Chondrocyte (in vitro differentiated cells): ENCODE measurements at places on chromosomes 12 and 14.
A peak's percentile ranks its signal among the peaks of the same experiment; 100 is the strongest.

GRCh38 chr12:42473130-42473529, 116.4 kb downstream of the PRICKLE1 start:
- DNase-seq: no peak

DNA sequence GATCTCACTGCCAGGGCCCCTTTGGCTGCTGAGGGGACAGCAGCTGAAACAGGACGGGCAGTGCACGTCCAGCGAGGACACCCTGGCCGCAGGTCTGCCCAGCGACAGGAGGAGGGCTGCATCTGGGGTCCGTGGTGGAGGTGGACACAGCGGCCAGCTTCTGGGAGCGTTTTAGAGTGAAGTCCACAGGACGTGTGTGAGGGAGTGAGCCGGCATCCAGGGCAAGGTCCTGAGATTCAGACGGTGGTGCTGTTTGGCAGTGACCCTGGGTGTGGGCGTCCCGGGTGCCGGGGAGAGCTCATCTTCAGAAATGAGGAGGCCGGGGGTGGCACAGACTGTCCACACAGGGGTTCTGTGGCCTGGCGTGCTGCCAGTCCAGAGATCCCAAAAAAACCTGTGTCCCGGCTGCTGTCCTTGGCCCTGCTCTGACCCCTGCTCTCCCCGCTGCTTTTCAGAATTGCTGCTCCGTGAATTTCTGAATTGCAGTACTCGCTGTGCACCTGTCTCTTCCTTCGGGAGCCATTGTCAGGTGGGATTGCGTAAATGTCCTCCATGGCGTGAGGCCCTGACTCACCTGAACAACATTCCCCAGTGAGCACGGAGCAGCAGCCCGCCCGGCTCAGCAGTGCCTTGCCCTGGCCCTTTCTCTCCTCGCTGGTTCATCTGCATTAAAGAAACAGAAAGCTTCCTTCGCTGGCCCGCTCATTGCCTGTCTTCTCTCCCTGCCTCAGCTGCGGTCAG, 183.5 kb upstream of the C14orf180 start:
- peak; percentile 84 for DNase-seq

DNA sequence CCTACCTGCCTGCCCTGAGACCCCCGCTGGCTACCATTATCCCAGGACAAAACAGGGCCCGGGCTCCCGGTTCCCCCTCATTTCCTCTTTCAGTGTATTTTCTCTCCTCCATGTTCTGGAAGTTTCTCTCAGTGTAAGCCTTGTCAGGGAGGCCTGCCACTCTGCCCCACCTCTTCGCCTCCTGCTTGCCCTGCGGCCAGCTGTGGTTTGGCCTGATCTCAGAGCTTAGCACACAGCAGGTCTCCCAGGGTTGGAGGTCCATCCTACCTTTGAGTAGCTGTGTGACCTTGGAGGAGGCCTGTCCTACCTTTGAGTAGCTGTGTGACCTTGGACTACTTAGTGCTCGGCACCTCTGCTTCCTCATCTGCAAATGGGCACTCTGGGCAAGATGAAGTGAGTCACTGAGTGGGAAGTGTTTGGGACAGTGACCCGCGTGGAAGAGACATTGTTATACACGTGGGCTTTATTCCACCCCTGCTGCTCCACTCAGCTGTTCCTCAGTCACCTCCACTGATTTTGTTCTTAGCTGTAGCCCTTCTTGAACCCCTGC, 212.7 kb downstream of the ZFP36L1 start:
- DNase-seq: peak; percentile 29

- no peak for DNase-seq
Observed at GRCh38 chr14:64671591-64671990, 32.6 kb upstream of the PLEKHG3 start.

DNA sequence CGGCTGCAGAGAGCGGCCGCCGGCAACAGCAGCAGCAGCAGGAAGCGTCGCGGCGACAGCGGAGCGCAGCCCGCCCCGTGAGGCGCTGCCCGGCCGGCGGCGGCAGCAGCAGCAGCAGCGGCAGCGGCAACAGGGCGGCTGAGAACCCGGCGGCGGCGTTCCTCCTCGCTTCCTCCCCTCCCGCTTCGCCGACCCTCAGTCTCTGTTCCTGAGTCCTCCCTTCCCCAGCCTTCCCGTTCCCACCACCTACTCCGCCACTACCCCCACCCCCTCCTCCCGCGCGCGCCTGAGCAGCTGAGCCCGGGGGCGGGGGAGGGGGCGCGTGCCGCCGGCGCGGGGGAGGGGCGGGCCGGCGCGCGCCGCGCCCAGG, 310 bp downstream of the BICDL1 start:
- no peak for DNase-seq

DNA sequence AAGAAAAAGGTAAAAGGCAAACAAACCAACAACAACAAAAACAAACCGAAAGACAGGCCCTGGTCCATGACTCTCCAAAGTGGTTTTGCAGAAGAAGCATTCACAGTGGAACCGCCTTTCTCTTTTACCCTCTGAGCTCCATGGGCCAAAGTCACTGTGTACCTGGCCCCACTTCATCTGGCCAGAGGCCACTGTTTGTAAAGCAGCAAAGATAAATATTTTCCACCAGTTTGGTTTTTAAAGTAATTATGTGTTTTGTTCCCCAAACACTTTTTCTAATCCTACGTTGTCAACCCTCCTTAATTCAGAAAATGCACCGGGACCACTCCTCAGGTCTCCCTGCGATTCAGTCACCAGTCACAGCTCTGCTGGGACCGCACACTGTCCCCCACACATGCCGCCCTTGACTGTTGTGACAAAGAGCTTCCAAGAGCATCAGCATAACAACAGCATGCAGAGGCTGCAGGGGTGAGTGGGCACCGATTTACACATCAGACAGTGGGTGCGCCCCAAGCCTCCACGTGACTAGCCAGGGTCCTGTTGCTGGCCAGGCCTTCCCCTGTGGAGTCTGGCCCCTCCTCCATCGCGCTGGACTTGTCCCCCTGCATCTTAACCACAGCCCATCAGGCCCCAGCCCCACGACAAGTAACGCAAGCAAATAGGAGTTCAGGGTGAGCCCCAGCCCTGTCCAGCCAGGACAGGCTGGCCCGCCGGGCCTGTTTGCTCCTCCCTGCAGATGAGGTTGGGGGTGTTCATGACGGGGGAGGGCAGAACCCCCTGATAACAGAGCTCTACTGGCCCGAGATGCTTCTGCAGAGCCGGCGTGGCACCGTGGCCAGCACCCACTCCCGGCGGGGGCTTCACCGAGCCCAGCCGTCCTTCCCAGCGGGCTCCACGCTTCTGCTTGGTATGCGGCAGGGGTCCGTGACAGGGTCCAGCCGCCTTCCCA, 65.2 kb upstream of the DIO3 start:
- DNase-seq: peak; percentile 82

DNA sequence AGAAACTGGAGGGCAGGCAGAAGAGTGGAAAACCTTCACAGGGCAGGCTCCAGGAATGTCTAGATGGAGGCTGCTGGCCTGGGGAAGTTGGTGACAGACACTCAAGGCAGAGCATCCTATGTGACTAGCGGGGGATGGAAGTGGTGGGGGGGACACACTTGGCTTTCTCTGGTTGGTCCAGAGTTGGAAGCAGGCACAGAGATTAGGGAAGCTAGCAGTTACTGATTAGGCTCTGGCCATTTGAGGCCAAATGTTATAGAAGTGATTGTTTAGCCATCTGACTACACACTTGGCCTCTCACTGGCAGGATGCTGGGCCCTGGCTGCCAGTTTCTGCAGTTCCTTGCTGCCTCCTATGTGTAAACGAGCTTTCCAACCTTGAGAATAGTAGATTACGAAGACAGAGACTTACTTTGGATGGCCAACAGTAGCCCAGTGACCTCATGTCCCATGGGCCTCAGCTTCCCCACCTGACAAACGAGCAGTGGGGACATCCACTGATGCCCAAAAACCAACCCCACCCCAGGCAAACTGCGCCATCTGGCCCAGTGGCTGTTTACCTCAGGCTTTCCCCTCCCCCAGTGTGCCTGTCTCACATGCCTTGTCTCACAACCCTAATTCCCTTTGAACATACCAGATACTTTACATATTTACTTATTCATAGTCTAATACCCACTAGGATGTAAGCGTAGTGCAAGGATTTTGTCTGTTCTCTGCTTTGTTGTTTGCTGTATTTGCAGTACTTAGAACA, 102.7 kb downstream of the PAPLN start:
- DNase-seq: no peak

GRCh38 chr12:65372574-65372973, 94.1 kb downstream of the MSRB3 start:
- DNase-seq: no peak

- no peak for DNase-seq
Observed at GRCh38 chr14:75513911-75514672, 8.2 kb upstream of the BATF start.

GRCh38 chr12:57803319-57803893, 15.1 kb downstream of the AVIL start:
- DNase-seq: no peak

- no peak for DNase-seq
Observed at GRCh38 chr12:74983917-74984316, 225.7 kb downstream of the KCNC2 start.

DNA sequence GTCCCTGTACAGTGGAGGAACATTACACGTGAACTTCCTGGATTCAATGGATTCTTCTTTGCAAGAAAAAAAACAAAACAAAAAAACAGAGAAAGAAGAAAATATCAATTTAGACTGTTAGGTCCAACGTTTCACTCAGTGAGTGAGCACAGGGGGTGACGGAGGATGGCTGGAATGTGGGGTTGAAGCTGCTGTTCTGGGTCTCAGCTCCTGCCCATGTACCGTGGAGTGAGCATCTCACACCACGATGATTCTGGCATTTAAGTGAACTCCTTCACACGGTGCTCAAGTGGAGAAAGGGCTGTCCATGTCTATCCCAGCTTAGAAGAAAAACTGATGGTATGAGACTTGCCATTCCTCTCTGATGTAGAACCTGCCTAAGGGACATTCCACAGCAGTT, 23.2 kb downstream of the CCND2 start:
- no peak for DNase-seq

GRCh38 chr14:96274543-96274942, 18.5 kb downstream of the BDKRB1 start:
- DNase-seq: no peak

GRCh38 chr12:114668151-114668885, 15.7 kb downstream of the TBX3 start:
- DNase-seq: no peak

GRCh38 chr14:68404146-68404527, 388.7 kb downstream of the ZFP36L1 start:
- DNase-seq: no peak

DNA sequence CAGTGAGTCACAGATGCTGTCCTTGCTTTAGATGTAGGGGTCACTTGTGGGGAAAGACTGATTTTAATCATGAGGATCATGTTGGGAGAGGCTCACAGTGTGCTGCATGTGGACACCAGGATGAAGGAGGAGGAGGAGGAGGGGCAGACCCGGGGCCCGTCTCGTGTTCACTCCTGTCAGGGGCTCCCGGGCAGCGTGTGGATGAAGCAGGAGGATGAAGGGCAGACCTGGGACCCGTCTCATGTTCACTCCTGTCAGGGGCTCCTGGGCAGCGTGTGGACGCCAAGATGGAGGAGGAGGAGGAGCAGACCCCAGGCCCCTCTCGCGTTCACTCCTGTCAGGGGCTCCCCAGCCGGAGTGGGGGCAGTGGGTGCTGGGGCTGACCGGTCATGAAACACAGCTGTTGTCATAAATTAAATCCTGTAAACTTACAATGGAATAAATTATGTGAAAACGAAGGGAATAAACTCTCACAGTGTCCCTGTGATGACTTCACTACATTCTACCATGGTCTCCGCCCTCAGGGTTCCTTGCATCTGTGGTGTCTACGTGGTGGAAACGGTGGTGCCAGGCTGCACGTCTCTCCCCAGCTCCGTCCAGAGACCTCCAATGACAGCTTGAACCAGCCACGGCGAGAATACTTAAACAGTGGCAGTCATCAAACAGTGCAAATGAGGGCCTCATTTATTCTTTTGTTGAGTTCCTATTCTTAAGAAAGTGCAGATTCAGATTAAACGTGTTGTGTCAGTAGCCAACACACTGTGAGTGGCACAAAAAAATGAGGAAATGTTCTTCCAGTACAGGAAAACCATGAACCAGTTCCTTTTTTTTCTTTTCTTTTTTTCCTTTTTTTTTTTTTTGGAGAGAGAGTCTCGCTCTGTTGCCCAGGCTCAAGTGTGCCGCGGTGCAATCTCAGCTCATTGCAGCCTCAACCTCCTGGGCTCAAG, 37.7 kb upstream of the SFSWAP start:
- DNase-seq: no peak

GRCh38 chr14:25308244-25308643, 258.3 kb upstream of the STXBP6 start:
- DNase-seq: no peak

DNA sequence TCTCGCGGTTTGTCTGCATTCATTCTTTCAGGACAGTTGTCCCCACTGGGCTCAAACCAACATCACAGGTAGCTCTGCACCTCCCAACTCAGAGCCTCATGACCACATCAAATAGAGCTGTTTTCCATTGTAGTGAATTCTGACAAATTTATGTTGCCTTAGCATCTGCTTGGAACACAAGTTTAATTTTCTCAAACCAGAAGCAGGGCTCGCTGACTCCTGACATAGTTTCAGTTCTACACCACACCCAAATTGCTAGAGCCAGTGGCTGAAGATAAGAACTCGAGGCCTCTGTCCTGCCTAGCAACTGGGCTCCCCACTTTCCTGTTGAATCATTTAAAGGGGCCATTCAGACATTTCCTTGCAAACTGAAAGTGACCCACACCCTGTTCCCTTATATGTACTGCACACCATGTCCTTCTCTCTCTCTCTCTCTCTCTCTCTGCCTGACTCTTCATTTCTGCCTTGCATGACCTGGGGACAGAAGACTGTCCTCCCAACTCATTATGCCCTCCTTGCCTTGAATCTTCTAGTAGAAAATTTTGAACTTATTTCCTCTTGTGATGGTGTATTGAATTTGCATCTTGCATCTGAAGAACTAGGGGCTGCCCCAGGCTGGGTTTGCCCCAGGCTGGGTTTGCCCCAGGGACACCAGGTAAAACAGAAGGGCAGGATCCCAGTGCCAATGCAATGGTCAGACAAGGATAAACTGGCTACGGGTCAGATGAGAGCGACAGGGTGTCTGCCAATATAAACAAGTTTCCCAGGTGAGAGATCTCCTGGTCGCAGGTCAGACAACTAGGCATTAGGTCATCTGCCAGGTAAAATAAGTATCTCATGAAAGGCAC, 9.7 kb upstream of the WSCD2 start:
- no peak for DNase-seq

DNA sequence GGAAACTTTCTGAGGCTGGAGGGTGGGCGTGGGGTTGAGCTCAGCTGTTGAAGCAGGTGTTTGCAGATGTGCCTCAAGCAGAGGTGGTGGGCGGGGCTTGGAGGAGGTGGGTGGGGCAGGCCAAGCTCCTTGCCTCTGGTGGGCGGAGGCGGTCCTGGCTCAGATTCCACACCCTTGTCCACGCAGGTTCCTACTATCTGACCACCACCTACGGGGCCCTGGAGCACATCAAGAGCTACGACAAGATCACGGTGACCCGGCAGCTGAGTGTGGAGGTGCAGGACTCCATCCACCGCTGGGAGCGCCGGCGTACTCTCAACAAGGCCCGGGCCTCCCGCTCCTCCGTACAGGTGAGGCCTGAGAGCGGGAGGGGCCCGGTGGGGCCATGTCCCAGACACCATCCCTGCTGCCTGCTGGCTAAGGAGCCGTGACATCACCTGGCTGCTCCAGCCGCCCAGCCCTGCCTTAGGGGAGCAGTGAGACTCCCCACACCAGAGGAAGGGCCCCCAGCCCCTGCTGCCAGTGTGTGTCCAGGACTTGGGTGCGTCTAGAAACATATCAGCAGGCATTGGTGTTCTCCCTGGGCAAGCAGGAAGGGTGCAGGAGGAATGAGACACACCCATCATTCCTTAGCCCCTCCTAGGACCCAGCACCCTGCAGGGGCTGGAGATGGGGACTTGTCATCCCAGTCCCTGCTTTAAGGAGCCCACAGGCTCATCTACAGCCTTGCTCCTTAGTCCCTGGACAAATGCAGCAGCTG, 63.4 kb downstream of the LGMN start:
- peak; percentile 91 for DNase-seq

- no peak for DNase-seq
Observed at GRCh38 chr14:21414137-21414631, 30.4 kb upstream of the SUPT16H start.
